AML-193 (cell line): ENCODE measurements at places on chromosomes 4 and X.

DNA sequence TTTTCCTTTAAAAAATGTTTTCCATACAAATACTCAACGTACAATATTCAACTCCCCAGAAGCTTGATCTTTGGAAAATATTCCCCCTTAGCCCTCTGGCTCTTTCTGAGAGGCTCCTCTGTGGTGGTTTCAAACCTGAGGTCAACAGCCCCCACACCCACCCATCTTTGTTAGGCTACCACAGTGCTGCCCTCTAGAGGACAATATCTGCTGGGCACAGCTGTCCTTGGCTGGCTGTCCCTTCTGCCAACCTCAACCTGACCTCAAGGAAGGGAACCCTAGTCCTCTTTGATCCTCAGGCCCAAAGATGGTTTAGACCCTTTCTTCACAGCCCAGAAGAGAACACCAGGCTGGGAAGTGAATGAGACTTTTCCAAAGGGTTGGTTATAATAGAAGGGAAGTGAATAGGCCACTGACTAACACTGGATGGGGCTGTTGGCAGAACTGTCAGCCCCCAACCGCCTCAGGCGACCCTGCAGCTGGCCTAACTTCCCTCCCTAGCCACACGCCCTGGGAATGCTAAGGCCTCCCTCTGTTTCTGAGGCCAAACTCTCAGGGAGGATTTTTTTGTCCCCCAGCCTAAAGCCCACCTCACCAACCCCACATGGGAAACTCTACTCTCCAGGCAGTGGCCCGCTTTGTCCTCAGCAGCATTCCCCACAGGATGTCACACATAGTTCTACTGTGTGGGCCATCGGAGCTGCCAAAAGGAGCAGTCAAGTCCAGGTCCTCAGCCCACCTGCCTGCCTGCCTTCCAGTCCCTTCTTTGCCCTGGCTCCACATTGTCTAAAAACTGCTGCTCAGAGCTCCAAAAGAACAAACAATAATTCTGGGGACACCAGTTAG, 34.3 kb downstream of the NYX start:
- no peak for DNase-seq

GRCh38 chr4:538542-539142, 37.5 kb downstream of the TMEM271 start:
- DNase-seq: no peak

GRCh38 chr4:183517194-183517593, 12.3 kb downstream of the ING2 start:
- no peak for DNase-seq

DNA sequence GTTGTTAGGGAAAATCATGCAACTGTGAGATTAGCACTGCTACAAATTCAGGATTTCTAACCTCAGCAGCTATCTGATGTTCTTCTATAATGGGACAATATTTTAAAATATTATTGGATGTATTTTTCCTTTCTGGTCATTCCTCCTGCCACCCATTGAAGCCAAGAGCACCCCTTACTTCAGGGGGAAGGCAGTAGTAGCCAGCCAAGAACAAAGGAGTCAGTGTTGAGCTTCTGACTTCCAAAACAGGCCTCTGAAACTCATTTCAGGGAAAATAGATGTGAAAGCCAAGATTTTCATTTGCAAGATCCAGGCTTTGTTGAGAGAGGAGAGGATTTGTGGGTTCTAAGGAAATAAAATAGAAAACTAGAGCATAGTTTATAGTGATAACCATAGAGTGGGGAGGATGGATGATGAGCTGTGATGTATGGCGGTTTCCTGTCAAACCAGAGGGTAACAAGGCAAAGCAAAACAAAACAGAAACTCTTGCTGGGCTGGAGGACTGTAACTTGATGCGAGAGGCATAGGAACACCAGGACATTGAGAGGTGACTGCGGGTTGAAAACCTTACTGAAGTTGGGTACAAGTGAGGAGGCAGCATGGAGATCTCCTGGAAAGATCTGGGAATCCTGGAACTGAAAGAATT, 173.7 kb upstream of the LEF1 start:
- no peak for DNase-seq

DNA sequence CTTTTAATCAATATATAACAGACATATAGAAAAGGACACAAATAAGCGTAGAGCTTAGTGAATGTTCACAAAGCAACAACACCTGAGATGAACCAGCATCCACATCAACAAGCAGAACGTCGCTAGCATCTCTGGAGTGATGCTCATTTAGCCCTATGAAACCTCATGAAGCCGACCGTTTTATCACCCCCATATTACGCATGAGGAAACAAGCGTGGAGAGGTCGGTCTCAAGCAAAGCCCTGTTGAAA, 524 bp upstream of the RPS3A start:
- DNase-seq: no peak

DNA sequence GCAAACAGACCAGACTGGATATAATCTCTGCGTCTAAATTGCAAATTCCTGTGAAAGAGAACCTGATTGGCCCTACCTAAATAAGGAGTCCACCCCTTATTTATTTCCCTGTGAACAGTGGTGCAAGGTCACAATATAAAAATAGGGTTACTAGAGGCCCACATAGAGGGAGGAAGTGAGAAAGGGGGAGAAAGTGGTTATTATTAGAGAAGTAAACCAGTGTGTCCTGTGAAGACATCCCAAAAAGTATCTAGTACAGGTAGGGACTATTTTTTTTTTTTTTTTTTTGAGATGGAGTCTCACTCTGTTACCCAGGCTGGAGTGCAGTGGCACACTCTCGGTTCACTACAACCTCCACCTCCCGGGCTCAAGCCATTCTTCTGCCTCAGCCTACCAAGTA, 15.0 kb upstream of the FRYL start:
- no peak for DNase-seq

- peak; percentile 21 for DNase-seq
Measured at GRCh38 chr4:67393699-67394281, 151.5 kb downstream of the CENPC start.

DNA sequence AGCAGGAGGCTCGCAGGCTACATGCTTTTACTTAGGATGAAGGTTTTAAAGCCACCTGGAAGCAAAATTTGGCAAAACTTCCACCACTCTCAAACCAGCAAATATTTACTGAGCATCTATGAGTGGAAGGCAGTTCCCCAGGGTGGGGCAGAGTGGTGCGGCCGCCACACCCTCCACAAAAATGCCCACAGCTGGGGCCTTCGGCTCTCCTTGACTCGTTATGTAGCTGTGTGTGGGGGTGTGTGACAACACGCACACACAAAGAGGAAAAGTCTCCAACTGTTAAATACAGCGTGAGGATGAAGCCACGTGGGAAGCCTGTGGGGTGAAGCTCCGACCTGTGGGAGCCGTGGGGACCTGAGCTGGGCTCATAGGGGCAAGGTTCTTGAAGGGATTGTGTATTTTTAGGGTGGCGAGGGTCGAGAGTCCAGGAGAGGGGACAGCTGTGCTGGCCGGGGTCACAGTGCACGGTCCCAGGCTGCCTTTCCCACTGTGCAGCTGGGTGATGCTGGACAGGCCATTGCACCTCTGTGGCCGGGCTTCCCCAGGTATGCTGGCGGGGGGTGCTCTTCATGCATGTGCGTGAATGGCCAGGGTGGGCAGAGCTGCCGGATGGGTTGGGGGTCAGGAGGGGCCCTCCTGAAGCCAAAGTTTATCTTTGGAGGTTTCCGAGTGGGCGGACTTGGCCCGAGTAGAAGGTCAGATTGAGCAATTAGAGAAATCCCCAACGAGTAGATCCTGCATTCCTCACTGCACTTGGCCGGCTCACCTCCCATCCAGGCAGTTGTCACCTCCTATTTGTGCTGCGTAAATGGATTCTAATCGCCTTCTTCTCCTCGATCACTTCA, 25.4 kb downstream of the SORCS2 start:
- no peak for DNase-seq

- no peak for DNase-seq
Measured at GRCh38 chr4:1409491-1410425, 3.5 kb upstream of the NKX1-1 start.

- peak; percentile 17 for DNase-seq
Measured at GRCh38 chrX:154373340-154374306, 811 bp downstream of the FLNA start.

DNA sequence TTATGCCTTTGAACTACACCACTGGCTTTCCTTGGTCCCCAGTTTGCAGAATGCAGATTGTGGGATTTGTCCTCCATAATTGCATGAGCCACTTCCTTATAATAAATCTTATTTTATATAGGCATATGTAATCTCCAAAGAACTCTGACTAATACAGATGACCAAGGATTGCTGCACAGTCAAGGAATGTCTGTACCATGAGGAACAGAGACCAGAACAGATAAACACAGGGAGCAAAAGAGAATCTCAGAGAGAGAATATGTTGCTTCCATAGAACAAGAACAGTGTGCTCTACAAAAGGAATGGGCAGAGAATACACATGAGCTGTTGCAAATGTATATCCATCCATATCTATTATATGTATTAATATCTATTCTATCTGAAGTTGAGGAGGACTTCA, 111.1 kb downstream of the ADRA2C start:
- no peak for DNase-seq

GRCh38 chr4:73092868-73093267, 23.4 kb upstream of the COX18 start:
- DNase-seq: no peak

DNA sequence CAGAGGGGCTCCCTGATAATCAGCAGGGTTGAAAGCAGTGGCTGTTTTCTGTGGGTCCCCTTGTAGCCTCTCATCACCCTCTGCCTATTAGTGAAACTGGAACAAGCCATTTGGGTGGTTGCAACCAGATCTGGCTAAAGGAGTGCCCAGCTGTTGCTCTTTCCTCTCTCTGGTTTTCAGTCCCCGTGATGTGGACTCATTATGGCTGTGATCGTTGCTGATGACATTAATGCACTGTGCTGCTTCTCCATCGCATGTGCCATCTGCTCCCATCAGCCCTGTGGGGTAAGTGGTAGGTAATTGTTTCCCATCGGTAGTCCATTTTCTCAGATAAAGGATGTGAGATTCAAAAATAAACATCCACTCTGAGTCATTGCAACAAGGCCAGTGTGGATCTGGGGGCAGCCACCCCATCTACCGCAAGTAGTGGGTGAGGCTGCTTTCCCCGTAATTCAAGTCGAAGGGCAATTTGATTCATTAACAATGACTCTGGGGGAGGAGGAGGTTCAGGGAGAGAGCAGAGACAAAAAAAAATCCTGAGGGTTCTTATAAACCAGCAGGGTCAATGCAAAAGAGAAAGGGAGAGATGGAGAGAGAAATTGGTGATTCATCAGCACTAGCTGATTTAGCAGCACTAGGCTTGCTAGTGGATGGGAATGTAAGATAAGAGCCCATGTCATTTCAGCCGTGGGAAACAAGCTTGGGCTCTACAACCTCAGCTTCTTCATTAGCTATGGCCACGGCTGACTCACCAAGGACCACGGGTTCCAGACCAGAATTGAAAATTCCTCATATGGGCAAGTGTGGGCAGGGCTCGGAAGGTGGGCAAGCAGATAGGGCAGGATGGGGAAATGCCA, 357.8 kb downstream of the MID1IP1 start:
- DNase-seq: no peak
